ENCODE measurements at places on chromosomes 12 and 14.

DNA sequence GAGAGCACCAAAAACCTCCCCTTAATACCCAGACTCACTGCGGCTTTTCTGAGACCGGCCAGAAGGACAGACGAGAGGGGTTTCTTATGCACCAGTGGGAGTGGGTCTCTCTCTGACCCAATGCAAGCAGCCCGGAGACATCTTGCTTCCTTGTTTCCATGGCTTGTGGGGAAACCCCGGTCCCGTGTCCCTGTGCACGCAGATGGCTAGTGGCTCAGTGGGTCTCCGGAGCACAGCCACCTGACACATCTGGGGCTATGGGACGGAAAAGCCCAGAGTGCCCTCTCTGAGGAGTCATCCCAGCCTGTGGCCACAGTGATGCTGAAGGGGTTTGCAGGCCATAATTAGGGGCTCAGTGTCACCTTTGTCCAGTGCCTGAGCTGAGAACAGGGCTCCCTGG is 197.6 kb downstream of the PHETA1 start:
- DNase-seq = no peak

DNA sequence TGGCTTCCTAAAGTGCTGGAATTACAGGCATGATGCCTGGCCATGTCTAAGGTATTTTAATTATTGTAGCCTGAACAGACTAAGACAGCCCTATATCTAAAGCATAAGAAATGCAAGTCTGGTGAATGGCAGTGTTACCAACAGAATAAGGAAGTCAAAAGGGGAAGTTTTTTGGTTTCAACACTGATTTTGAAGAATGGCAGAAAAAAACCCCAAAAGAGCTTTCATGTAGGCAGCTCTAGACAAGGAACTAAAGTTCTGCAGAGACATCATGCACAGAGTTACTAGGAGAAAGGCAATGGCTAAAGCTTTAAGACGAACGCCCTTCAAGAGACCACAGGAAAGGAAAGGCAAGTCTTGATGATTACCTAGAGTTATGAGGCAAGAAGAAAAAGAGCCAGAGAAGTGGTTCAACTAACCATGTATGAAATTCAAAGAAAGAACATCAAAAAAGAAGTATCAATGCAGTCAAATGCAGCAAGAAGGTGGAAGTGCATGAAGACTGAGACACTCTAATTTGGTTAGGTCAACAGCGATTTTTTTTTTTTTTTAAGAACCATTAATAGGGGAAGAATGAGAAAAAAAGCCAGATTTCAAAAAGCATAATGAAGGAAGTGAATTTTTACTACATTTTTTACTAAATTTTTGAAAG is 50.8 kb downstream of the RPS6KA5 start:
- DNase-seq = no peak

DNA sequence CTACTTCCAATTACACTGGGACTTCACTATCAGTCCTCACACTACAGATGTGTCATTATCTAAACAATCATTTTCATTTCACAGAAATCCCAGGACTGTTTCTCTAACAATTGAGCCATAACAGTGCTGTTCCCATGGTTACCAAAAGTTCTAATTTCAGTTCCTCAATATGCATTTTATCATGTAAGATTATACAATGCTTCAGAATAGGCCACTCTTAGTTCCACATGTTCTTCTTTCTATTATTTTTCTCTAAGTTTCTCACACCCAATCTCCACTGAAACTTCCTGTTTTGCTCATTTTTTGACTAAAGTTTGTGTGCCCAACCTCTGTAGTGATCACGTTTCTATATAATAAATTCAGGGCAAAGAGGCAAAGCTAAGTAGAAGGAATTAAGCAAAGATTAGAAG is 185.8 kb downstream of the DUSP6 start:
- no peak for DNase-seq

- DNase-seq = no peak
Observed at GRCh38 chr12:15863372-15863771, 18.8 kb upstream of the STRAP start.

GRCh38 chr14:24789378-24789884 is 155.4 kb upstream of the GZMB start:
- DNase-seq = no peak

GRCh38 chr12:62301799-62302133 is 41.6 kb downstream of the USP15 start:
- DNase-seq = no peak

DNA sequence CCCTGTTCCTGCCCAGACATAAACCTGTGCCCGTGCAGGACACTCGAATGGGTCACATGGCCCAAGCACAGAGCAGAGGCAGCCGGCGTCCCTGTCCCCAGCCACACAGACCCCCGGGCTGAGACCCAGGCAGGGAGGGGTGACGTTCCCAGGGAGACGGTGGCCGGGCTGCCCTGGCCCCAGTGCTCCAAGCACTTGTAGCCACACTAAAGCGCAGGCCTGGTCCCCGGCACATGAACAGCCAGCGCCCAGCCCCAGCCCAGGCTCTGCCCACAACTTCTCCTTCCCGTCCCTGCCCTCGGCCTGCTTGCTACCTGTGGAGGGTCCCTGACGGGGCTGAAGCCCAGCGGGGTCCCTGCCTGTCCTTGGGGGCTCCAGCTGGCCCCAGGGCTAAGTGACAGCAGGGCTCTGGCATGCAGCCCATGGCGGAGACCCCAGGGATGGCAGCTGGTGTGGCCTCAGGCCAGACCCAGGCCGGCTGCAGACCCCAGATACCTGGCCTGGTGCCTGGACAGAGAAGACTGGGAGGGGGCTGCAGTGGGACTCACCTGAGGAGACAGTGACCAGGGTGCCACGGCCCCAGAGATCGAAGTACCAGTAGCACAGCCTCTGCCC is 338.4 kb downstream of the TMEM121 start:
- no peak for DNase-seq

GRCh38 chr12:988646-989045 is 2.4 kb upstream of the ERC1 start:
- no peak for DNase-seq
